Tibial nerve (tissue), 4 donors: ENCODE measurements at places on chromosomes 16 and 17. TPM values are rescaled to one million over a fixed set of nuclear protein-coding genes. Genes with fewer than 3 reads are reported as not detected.
A peak's percentile ranks its signal among the peaks of the same experiment; 100 is the strongest.

DNA sequence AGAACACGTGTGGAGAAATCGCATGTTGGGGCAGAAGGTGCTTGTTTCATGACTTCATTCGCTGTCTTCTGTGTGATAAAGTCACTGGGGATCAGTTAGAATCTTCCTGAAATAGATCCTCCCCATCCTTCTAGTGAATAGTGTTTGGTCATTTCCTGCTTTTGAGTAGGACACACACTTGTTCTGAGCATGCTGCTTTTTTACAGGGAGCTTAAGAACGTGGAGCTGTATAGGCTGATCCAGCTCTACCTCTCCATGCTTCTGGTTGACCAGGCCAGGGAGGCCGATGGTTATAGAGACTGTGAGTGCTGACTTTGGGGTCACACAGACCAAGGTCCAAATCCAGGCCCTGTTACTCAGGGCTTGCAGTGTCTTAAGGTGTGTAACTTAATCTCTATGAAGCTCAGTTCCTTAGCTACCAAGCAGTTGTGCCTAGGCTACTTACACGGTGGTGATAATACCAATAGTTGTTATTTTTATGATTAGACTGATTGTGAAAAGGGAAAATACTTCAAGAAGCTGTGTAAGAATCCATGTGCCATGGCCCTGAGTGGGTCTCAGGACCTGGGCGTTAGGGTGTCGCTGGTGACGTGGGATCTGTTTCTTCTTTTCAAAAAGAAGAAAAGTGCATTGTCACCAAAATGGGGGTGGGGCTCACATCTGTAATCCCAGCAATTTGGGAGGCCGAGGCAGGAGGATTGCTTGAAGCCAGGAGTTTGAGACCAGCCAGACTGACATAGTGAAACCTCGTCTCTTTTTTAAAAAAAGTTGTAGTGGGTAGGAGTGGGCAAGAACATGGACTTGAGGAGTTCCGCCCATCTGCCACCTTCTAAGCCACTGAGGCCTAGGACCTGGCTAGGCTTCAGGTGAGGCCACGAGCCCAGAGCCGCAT is 64.1 kb upstream of the LGALS9 start:
- H3K36me3 ChIP-seq, result peaks cover 4% of the 10 kb centered on the region
- peaks cover 24% of the 10 kb centered on the region for H3K4me1 ChIP-seq
- H3K4me3 ChIP-seq, result no peak overlapping the region
- H3K27ac ChIP-seq, result peak overlapping the region; percentile 30

- H3K36me3 ChIP-seq, result no peaks in the 10 kb centered on the region
- H3K27me3 ChIP-seq, result no peaks in the 10 kb centered on the region
- H3K27ac ChIP-seq, result no peak overlapping the region
- no peak for DNase-seq
Measured at GRCh38 chr16:58885528-58886170, 151.5 kb upstream of the GOT2 start.

DNA sequence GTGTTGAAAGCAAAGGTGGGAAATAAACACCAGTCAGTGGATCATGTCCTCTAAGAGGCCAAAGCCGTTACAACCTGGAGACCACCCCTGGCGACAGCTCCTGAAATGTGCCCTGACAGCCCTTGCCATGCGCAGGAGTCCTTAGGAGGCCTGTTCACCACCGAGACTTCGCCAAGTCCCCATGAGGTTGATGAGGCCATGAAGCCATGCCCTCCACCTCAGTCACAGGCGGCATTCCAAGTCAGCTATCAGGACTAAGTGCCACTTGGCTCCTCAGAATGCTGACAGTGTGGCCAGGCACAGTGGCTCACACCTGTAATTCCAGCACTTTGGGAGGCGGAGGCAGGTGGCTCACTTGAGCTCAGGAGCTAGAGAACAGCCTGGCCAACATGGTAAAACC is 27.1 kb downstream of the ADAM11 start:
- no peaks in the 10 kb centered on the region for H3K36me3 ChIP-seq
- peaks cover 14% of the 10 kb centered on the region for H3K4me1 ChIP-seq
- H3K4me3 ChIP-seq, result no peak overlapping the region
- no peak for DNase-seq
- no peak overlapping the region for H3K27ac ChIP-seq
- no peaks in the 10 kb centered on the region for H3K27me3 ChIP-seq

- H3K4me1 ChIP-seq, result no peaks in the 10 kb centered on the region
- no peak overlapping the region for H3K27ac ChIP-seq
- no peaks in the 10 kb centered on the region for H3K27me3 ChIP-seq
Measured at GRCh38 chr16:87035053-87035452, 282.1 kb downstream of the C16orf95 start.

- no peaks in the 10 kb centered on the region for H3K4me1 ChIP-seq
- no peak overlapping the region for H3K4me3 ChIP-seq
- peak overlapping the region; percentile 77 for H3K27ac ChIP-seq
- H3K36me3 ChIP-seq, result no peaks in the 10 kb centered on the region
Measured at GRCh38 chr17:56806949-56807348, 26.8 kb downstream of the C17orf67 start.

DNA sequence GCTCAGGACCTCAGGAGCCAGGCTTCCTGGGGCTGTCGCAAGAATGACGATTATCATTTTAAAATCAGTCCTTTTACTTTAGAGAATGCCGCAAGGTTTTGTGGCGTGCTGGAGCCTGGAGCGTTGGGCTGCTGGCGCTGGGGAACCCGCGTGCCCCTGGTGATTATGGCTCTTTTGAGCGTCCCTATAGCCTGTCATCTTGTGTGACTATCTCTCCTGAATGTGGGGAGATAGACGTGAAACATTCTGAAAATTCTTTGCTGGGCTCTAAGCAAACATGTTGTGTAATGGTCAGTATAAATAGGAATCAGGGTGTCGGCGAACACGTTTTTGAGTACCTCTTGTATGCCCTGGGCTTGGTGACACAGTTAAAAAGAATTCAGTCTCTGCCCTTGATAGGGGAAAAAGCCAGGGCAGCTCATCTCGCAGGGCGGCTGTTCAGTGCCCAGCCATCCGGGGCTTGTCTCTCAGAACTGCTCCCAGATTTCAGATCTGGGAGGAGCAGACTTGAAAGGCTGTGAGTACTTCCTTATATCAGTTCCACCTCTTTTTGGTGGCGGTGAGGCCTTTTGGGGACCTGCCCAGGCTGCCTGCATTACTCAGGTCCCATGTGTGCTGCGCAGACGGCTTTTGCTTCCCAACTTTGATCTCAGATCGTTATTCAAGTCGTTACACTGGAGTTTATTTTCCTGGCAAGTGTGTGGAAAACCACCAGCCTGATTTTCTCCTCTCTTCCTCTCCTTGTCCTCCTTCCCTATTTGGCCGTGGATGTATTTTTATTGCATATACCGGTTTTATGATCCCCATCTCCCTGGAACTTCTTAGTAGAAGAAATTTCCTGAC is 973 bp downstream of the SLC7A6 start:
- peak overlapping the region; percentile 92 for H3K27ac ChIP-seq
- DNase-seq, result peak; percentile 73
- no peaks in the 10 kb centered on the region for H3K36me3 ChIP-seq
- no peaks in the 10 kb centered on the region for H3K27me3 ChIP-seq
- peaks cover 49% of the 10 kb centered on the region for H3K4me1 ChIP-seq

DNA sequence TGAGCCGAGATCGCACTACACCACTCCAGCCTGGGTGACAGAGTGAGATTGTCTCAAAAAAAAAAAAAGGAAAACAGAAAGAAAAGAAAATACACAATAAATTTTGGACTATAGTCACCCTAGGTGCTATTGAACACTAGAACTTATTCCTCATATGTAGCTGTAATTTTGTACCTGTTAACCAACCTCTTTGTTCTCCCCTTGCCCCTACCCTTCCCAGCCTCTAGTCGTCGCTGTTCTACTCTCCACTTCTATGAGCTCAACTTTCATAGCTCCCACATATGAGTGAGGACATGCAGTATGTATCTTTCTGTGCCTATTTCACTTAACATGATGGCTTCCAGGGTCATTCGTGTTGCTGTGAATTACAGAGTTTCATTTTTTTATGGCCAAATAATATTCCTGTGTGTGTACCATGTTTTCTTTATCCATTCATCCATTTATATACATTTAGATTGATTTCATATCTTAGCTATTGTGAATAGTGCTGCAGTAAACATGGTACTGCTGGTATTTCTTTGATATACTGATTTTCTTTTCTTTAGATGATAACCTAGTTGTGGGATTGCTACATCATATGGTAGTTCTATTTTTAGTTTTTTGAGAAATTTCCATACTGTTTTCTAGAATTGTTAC is 28.3 kb downstream of the VPS35L start:
- no peak for DNase-seq
- no peak overlapping the region for H3K4me3 ChIP-seq
- no peaks in the 10 kb centered on the region for H3K4me1 ChIP-seq
- H3K27ac ChIP-seq, result no peak overlapping the region
- peaks cover 10% of the 10 kb centered on the region for H3K36me3 ChIP-seq
- no peaks in the 10 kb centered on the region for H3K27me3 ChIP-seq

DNA sequence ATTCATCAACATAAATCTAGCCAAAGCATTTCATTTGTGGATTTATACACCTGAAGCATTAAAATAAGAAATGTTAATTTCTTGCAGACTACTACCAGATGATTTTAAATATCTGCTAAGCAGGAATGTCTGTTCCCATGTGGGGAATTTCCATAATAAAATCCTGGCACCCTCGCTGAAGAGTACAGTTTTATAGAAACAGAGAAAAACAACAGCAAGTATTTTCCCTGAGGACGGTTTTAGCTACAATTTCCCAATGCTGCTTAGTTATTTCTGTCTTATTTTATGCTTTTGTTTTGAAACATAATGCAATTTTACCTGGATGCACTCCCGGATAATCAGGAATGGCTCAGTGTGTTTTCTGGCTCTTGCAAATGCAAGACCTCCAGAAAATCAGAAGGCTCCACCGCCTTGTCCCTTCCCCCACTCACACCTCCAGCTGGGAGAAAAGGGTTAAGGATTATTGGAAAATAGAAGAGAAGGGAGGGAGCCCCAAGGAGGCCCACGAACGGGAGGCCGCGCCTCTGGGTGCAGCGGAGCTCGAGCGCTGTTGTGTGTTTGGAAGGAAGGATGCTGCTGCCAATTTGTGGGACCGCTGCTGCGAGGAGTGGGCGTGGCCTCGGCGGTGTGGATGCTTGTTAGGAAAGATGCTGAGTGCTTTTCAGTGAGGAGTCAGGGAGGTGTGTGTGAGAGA is at the start of gene CNTNAP4:
Gene CNTNAP4 (plus strand): TSS at position 657 of the 694 bp plus-strand sequence. CDS start 262 bp downstream, outside the sequence.
- no peak within 1 kb of the TSS for H3K27ac ChIP-seq
- DNase-seq, result peak; percentile 7

DNA sequence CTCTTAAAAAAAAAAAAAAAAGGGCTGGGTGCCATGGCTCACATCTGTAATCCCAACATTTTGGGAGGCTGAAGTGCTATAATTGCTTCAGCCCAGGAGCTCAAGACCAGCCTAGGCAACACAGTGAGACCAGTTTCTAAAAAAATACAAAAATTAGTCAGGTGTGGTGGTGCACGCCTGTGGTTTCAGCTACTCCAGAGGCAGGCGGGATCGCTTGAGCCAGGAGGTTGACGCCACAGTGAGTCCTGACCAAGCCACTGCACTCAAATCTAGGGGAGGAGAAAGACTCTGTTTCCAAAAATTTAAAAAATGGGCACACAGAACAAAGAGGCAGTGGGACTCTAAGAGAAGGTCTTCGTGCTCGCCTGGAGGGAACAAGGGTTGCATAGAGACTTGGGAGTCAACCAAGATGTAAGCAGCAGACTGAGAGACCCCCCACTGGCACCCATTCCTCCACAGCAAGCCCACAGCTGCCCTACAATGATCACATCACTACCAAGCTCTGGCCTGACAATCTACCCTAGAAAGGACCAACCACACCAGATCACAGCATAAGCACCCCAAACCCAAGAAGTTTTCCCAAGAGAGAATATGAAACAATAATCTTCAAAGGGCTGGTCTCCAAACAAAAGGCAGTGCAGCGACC is 121.6 kb downstream of the ANKRD11 start:
- H3K27me3 ChIP-seq, result no peaks in the 10 kb centered on the region
- H3K36me3 ChIP-seq, result no peaks in the 10 kb centered on the region
- no peak overlapping the region for H3K4me3 ChIP-seq
- H3K4me1 ChIP-seq, result peaks cover 91% of the 10 kb centered on the region
- no peak for DNase-seq

GRCh38 chr17:18961634-18962493 is 9.9 kb downstream of the SLC5A10 start:
- H3K36me3 ChIP-seq, result no peaks in the 10 kb centered on the region
- no peak for DNase-seq
- H3K27me3 ChIP-seq, result no peaks in the 10 kb centered on the region

DNA sequence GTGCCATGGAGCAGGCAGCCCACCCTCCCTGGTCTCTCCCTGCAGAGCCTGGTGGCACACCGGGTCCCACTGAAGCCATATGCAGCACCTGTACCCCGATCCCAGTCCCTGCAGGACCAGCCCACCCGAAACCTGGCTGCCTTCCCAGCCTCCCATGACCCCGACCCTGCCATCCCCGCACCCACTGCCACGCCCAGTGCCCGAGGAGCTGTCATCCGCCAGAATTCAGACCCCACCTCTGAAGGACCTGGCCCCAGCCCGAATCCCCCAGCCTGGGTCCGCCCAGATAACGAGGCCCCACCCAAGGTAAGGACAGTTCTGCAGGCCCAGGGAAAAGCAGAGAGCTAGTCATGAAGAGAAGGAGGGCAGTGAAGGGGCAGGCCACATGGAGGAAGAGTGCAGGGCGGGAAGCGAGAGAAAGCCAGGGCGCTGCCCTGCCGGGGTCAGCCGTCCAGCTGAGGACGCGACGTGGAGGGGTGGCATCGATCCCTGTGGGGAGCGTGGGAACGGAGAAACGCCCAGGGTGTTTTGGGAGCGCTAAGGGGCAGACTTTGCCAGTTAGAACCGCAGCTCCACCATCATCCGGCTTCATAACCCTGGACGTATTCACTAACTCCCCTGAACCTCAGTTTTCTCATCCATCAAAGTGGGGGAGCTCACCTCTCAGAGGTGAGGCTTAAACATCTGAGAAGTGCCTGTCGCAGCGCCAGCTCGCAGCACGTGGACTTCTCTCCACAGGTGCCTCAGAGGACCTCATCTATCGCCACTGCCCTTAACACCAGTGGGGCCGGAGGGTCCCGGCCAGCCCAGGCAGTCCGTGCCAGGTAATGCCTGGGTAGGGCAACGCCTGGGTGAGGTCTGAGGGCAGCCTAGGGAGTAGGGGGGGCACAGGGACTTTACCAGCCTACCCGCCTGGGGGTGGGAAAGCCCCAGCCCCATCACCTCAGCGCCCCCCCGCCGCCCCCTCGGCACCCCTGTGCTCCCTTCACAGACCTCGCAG is 7.6 kb upstream of the C17orf107 start:
- peaks cover 98% of the 10 kb centered on the region for H3K36me3 ChIP-seq
- no peaks in the 10 kb centered on the region for H3K4me1 ChIP-seq
- H3K4me3 ChIP-seq, result no peak overlapping the region
- H3K27ac ChIP-seq, result no peak overlapping the region
- H3K27me3 ChIP-seq, result no peaks in the 10 kb centered on the region

GRCh38 chr17:50519141-50519834 is 11.0 kb downstream of the MYCBPAP start:
- no peaks in the 10 kb centered on the region for H3K36me3 ChIP-seq
- H3K4me1 ChIP-seq, result peaks cover 6% of the 10 kb centered on the region
- H3K27me3 ChIP-seq, result no peaks in the 10 kb centered on the region
- DNase-seq, result no peak
- no peak overlapping the region for H3K27ac ChIP-seq

Gene HIC1
- total RNA-seq, result 58.0 TPM

Gene CSH2
- total RNA-seq, result not detected

Gene NUPR1
- 49.8 TPM for total RNA-seq

Gene OR1D5
- not detected for total RNA-seq

Gene ZP2
- not detected for total RNA-seq

Gene CDH3
- total RNA-seq, result 15.9 TPM

Gene HS3ST3B1
- 0.39 TPM for total RNA-seq

Gene CLEC19A
- not detected for total RNA-seq

Gene NPW
- total RNA-seq, result not detected

Gene SULT1A2
- total RNA-seq, result 6.1 TPM

Gene SPNS3
- not detected for total RNA-seq
